ENCODE measurements at places on chromosomes 7 and 10.

- DNase-seq, result no peak
Measured at GRCh38 chr10:3886641-3887251, 101.7 kb upstream of the KLF6 start.

GRCh38 chr7:97871659-97872024 is 566 bp downstream of the ASNS start:
- no peak for DNase-seq

- no peak for DNase-seq
Measured at GRCh38 chr7:151514461-151515275, 5.0 kb downstream of the RHEB start.

DNA sequence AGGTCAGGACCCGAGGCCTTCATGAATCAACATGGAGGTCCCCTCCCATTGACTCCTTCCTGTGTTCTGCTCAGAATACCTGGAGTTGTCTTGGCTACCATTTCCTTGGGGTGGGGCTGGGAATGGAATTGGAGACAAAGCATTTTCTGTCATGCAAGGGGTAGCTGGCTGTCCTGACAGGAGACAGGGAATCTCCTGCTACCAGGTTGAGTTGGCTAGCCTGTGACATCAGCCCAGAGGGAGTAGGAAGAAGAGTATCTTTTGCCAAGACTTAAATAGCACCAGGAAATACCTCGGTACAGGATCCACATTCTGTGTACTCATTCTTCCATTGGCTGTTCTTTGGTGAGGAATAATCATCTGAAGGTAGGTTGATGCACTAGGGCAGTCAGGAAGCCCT is 4.9 kb downstream of the ZDHHC16 start:
- DNase-seq, result no peak

- DNase-seq, result no peak
Measured at GRCh38 chr7:72577107-72577506, 165.0 kb upstream of the CALN1 start.

- DNase-seq, result no peak
Measured at GRCh38 chr10:38054361-38054797, 39.8 kb upstream of the ZNF37A start.

GRCh38 chr10:70843333-70843732 is 27.6 kb downstream of the SGPL1 start:
- no peak for DNase-seq

DNA sequence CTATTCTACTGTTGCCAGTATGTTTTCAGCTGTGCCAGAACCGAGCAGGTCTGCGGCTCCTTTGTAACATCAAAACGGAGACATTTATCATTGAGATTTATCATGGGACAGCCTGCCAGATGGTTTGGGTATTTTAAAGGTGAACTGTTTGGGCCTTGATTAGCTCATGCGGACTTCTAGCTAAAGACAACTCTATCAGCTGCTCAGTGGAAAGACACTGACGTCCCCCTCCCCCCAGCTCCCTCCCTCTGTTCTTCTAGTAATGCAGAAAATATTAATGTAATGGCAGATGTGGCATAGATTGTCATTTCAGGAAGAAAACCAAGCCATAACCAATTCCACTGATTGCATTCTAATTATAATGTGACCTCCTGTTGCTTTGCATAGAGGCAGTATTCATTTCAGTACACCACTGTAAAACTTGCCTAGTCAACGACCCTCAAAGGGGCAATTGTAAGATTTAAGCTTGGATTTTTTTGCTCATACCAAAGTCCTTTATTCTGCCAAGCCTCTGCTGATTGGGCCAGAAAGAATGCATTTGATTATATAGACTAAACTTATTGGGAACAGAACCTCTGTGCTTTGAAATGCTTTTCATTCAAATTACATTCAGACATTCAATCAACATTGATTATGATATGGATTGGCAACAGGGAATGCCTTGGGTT is 966.8 kb downstream of the LRMDA start:
- DNase-seq, result no peak

DNA sequence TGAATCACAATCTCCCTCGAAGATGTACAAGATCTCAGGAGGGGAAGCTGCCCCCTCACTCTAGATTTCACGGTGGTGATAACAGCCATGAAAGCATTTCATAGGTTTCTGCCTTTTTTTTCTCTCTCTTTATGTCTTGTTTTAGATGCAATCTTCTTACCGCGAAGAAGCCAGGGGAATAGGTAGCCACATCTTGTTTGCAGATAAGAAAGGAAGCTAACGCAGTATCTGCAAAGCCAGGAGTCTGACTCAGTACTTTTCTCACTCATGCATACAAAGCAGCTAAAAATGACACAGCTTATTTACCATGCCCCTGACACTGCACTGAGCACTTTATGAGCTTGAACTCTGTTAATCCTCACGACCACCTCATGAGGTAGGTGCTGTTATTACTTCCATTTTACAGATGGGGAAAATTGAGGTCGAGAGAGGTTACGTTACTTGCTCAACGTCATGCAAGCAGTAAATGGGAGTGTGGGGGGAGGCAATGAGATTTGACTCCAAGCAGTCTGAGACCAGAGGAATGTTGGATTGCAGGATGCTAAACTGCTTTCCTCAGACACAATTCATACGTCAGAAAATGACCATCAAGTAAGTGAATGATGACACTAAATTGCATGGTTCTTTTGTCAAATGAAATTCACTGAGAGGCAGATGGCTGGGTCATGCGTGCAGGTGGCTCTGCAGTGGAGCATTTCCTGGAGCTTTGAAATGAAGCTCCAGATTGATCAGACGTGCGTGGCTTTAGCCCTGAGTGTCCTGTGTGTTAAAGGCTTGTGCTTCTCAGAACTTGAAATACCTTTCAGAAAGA is 3.3 kb downstream of the MAP3K8 start:
- no peak for DNase-seq

- DNase-seq, result no peak
Measured at GRCh38 chr10:127122831-127123230, 73.6 kb downstream of the INSYN2A start.

- DNase-seq, result no peak
Measured at GRCh38 chr10:6543431-6544005, 36.6 kb downstream of the PRKCQ start.
